ENCODE measurements at places on chromosomes 1 and 21.

GRCh38 chr1:37919277-37919676, 27.6 kb downstream of the INPP5B start:
- DNase-seq: no peak

DNA sequence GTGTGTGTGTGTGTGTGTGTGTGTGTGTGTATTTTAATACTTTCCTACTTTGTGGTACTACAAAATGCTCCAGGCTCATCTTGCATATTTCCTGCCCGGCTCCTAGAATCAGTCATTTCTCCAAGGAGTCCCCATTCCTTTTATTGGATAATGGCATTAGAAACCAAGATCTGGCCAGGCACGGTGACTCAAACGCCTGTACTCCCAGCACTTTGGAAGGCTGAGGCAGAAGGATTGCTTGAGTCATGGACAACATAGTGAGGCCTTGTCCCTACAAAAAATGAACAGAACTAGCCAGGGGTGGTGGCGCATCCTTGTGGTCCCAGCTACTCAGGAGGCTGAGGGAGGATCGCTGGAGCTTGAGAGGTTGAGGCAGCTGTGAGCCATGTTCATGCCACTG, 20.3 kb downstream of the EPB41 start:
- DNase-seq: no peak

- DNase-seq: no peak
These were observed 36.5 kb downstream of the ZBTB18 start for GRCh38 chr1:244087611-244088010.

DNA sequence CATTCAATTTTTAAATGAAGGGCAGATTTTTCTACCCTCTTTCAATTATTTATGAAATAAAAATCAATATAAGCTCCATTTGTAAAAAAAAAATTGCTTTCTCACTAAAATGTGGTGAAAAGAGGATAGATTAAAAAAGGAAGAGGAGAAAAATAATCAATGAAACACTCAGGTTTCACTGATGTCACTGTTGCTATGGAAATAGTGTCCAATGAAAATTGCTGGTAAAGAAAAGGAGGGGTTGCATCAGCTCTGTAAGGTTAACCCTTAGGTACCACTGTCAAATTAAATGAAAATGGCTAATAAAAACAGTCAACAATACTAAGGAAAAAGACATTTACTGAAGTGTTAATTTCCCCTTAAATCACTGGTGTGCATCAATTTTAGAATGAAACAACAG, 91.6 kb upstream of the TTC39A start:
- no peak for DNase-seq

- no peak for DNase-seq
These were observed 52.7 kb downstream of the TRIM33 start for GRCh38 chr1:114458237-114458777.

DNA sequence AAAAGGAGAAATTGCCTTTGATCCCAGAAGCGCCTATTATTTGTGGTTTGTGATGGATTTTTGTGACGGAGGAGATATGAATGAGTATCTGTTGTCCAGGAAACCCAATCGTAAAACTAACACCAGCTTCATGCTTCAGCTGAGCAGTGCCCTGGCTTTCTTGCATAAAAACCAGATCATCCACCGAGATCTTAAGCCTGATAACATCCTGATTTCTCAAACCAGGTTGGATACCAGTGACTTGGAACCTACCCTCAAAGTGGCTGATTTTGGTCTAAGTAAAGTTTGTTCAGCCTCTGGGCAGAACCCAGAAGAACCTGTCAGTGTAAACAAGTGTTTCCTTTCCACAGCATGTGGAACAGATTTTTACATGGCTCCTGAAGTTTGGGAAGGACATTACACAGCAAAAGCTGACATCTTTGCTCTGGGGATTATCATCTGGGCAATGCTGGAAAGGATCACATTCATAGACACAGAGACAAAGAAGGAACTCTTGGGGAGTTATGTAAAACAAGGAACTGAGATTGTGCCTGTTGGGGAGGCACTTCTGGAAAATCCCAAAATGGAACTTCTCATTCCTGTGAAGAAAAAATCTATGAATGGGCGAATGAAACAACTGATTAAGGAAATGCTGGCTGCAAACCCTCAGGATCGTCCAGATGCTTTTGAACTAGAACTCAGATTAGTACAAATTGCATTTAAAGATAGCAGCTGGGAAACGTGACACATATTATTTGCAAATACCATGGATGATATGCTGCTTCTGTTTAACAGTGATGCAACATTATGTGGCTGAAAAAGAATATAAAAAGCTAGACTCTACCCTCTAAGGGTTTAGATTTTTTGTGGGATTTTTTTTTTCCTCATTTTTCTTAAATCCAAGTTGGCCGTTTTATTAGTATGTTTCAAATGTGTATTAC, 10.5 kb downstream of the PDIK1L start:
- no peak for DNase-seq

Measured in left cardiac atrium (tissue), 4 donors.